ENCODE measurements at places on chromosomes 2 and 18.

GRCh38 chr2:201936817-201937216 is 96.8 kb upstream of the FZD7 start:
- DNase-seq: no peak

GRCh38 chr2:48471048-48471474 is 58.9 kb upstream of the STON1 start:
- no peak for DNase-seq

DNA sequence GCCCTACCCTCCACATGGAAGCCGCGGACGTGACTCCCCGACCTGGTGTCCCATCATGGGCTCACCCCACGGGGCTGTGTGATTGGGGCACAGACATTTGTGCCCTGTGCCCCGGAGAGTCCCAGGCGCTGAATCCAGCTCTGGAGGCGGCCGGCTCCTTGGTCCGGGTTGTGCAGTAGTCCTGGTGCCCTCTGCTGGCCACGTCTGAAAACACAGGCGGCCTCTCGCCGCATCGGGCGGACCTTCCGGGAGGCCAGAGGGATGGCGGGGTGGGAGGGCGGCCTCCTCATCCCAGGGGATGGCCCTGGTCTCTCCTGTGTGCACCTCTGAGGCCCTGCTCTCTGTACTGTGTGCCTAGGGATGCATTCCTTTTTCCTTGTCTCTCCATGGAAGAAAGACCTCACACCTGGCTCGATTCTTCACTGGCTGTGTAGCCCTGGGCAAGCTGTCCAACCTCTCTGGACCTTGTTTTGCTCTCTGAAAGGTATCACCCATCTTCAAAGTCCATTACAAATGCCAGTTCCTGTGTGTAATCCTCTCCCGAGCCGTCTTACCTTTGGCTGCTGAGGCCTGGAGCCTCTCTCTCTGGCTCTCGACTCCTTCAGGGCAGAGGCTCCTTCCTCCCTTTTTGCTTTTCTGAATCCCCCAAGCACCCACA is 27.6 kb downstream of the CELF4 start:
- DNase-seq: peak; percentile 2

- DNase-seq: no peak
Observed at GRCh38 chr18:36446059-36446458, 148.5 kb downstream of the FHOD3 start.

DNA sequence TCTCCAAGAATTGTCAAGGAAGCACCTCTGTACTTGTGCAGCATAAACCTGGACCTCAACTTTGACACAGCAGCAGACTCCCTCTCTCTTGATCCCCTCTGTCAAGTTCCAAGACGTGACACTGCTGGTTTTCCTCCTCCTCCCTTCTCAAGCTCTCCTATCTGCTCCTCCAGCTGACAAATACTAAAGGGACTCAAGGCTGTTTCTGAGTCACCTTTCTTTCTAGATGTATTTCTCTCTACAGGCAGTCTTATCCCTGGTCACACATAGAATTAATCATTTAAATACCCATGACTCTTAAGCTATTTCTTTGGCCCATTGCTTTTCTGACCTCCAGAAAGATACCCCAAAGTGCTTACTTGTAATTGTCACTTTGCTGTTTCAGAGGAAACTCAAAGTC is 53.5 kb downstream of the SEPTIN10 start:
- DNase-seq: no peak

GRCh38 chr2:128776461-128777195 is 458.0 kb upstream of the HS6ST1 start:
- no peak for DNase-seq

DNA sequence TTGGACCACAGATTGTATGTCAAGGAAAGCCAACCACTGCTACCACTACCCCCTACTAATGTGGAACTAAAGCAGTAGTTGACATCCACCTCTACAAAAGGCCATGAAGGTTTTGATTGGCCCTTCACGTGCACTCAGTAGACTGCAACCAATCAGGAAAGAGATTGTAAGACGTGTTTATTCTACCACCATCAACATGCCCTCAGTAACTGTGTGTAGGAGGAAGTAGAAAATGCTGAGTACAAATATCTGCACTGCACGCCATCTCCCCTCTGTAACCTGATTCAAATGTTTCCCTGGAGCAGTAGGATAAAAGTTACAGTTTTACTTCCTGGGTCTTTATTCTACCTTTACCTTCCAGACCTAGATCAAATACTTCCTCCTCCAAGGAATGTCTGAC is 2.9 kb upstream of the CASP10 start:
- no peak for DNase-seq

GRCh38 chr2:38668779-38669479 is 3.0 kb downstream of the GALM start:
- no peak for DNase-seq

Measured in retinal pigment epithelial cell (primary cell).